ENCODE measurements at places on chromosomes 2 and 18.

- DNase-seq = no peak
These were observed 108.2 kb upstream of the UBE2E3 start for GRCh38 chr2:180872255-180872654.

- no peak for DNase-seq
These were observed 434.3 kb upstream of the TNP1 start for GRCh38 chr2:217294211-217294610.

DNA sequence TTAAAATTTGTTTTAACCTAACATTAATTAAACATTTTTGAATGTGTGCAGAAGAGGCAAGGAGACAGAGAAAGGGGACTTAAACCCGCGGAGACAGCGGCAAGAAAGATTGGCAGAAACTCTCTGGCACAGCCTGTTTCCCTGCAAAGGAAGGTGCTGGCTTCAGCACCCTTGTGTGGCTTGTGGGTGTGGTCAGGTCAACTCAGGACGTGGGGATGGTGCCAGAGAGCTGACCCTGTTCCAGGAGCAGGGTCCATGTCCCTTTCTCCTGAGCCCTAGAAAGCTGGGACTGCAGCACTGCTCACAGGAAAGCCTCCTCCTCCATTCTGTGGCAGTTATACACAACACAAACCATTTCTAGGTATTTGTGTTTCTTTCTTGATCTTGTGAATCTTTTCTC lies 176.2 kb upstream of the ST6GAL2 start:
- no peak for DNase-seq

DNA sequence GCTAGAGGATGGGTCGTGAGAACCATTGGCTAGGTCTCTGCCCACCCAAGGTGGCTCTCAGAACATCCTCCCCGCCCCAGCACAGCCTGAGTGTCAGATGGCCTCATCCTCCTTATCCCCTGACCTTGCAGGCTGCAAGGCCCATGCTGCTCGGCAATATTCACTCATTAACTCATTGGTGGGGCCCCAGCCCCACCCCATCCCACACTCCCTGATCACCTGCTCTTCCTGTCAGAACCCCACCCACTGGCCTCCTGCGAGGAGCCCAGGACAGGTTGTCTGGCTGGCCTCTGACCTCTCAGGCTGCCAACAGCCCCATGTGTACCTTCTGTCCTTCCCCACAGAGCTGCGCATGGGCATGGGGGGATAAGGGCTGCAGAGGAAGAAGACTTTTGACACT lies 5.3 kb downstream of the ADCY3 start:
- no peak for DNase-seq

DNA sequence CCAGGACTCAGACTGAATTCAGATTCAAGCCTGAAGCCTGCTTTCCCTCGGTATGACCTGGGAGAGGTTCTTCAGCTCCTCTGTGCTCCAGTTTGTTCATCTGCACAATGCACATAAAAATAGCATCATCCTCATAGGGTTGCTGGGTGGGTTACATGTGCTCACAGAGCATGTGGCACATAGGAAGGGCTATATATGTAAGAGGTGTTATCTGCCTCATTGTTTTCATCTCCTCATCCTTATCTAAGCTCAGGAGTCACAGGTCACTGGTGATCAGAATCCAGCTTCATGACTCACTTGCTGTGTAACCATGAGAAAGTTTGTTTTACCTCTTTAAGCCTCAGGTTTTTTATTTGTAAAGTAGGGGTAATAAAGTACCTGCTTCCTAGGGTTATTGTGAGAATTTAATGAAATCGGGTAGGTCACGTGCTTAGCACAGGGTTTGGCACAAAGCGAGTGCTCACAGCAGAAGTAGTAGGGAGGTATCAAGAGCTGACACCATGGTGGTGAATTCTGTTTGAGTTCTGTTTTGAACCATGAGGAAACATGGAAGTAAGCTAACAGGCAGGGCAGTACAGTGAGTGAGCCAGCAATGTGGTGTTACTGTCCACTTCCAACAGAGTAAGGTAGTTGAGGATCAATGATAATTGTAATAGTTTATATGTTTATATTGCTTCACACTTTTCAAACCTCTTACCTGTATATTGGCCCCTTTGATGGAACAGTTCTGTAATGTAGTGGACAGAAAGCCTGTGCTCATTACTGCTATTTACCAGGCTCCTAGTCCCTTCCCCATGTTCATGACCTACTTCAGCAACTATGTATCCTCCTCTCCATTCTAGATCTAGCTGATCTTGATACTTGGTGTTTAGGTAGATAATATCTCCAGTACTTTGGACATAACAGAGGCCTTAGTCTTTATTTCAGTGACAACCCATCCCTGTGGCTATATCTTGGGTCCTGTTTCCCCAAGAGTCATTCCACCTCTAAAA lies 141.4 kb upstream of the LTBP1 start:
- no peak for DNase-seq

GRCh38 chr2:27042159-27042661 lies 9.3 kb upstream of the AGBL5 start:
- no peak for DNase-seq

All from activated naive CD4-positive, alpha-beta T cell treated with Interleukin-2 at 50 U/mL for 16 hours (primary cell).